ENCODE measurements at places on chromosomes 3 and 15.

DNA sequence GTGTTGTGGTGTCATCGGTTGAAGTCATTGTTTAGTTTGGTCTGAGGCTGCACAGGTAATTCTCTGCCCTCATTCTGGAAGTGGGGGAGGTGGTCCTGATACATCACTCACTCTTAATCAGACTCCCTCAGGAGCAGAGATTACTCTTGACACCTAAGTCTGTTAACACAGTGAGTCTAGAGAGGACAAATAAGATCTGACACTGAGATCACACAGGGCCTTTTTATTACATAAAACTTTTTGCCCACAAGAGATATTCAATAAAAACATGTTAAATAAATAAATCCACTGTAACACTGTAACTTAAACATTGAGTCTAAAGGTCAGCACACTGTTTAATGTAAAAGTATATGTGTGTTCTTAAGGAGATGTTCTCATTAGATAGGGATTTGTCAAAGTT lies 57.1 kb upstream of the MBNL1 start:
- no peak for DNase-seq

DNA sequence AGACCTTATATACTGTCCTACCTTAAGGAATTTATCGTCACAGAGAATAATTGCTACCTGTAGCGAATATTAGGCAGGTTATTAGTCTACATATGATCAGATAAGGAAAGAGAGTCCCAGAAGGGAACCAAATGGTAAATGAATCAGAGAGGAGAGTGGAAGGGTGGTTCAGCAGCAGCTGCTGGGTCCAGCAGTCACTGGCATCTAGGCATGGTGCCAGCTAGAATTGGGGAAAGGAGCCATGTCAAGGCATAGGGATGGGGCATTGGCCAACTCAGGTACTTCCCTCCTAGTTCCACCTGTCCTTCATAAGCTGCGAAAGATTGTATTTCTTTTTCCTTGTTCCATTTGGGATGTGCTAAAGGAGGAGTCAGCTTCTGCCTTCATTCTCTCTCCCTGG lies 23.4 kb downstream of the HACD3 start:
- no peak for DNase-seq

DNA sequence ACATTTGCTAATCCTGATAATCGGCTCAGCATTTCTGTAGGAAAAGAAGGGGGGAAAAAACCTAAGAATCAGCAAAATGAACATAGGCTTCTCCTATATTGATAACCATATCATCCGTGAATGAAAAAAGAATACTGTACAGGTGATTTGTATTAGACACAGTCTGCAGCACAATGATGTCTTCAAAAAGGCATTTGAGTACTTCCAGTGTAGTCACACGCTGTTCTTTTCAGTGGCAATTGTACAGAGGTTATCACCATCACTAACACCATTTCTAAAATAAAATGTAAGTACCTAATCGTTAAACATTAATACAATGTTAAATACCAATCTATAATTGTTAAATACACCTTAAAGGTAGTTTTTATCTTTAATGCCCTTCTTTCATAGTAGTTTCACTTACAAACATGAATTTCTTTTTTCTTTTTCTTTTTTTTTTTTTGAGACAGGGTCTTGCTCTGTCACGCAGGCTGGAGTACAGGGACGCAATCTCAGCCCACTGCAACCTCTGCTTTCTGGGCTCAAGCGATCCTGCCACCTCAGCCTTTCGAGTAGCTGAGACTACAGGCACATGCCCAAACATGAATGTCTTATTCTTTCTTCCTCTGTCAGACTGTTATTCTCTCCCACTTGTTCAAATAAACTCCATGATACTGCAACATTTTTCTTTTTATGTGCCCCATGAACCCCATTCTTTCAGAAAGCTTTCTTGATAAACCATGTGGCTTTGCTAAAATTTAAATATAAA lies 18.4 kb downstream of the GOLGB1 start:
- no peak for DNase-seq

GRCh38 chr3:102398176-102398575 lies 36.6 kb upstream of the ZPLD1 start:
- DNase-seq: no peak

DNA sequence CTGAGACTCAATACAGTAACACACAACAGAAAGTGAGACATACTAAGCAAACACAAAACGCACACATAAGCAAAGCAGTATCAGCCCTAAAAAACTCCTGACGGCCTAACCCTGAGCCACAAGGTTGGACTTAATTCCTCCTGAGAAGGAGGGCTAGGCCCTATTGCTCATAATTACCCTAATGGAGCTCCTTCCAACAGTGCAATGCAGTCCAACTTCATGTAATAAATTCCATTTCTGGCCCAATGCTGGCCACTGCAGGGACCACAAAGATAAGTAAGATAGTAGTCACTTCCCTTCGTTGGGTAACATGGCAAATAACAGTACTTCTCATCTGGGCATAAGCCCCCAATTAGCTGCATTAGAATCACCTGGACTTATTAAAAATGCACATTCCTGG lies 4.2 kb downstream of the VPS39 start:
- DNase-seq: no peak

DNA sequence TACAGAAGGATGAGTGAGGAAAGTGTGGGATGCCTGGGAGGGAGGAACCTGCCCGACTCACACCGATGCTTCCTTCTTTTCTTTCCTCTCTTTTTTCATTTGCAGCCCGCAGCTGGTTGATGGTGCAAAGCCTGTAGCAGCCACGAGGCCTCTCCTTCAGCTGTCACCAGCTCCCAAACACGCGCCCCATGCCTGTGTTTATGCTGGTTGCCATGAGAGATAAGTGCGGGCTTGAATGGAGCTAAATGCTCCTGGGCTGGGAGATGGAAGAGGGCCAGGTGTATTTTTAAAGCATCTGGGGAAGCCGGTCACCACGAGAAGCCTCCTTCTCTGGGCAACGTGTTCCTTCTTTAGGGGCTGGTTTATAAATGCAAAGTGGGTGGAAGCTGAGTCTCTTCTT lies 9.3 kb downstream of the COLQ start:
- DNase-seq: no peak

DNA sequence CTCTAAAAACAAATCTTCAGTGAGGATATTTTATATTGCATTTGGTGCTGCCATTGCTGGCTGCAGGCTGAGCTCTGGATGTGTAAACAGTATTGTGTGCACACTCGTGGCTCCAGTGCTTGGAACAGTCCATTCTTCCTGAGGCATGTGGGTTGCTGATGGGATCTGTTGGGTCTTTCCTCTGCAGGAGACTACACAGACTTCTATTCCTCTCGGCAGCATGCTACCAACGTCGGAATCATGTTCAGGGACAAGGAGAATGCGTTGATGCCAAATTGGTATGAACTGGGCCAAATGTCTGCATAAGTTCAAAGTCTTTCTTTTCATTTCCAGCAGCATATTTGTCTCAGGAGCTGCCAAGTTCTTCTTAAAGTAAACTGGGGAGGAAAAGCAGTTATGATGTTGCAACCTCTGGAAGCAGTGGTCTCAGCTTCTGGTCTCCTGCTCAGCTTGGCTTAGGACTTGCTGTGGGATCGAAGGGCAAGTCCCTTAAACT lies 9.3 kb downstream of the FAH start:
- DNase-seq: no peak

GRCh38 chr3:154210986-154211385 lies 89.8 kb downstream of the ARHGEF26 start:
- no peak for DNase-seq

DNA sequence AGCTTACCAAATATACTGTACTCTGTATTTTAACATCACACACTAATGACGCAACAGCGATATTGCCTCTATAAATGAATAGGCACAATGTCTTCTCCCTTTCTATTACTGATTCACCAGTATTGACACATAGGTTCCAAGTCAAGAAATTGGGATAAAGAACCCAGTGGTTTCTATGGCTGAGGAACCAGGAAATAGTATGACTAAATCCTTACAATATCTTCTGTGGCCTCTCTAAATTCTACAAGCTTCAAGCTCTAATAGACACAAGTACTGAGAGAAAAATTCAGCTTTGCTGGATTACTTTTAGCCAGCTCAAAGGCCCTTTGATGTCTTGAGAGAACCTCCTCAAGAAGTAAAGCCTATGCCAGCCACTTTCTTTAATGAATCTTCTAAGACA lies 162.5 kb downstream of the DPH6 start:
- no peak for DNase-seq

- no peak for DNase-seq
Measured at GRCh38 chr3:169286992-169287391, 376.5 kb downstream of the MECOM start.

DNA sequence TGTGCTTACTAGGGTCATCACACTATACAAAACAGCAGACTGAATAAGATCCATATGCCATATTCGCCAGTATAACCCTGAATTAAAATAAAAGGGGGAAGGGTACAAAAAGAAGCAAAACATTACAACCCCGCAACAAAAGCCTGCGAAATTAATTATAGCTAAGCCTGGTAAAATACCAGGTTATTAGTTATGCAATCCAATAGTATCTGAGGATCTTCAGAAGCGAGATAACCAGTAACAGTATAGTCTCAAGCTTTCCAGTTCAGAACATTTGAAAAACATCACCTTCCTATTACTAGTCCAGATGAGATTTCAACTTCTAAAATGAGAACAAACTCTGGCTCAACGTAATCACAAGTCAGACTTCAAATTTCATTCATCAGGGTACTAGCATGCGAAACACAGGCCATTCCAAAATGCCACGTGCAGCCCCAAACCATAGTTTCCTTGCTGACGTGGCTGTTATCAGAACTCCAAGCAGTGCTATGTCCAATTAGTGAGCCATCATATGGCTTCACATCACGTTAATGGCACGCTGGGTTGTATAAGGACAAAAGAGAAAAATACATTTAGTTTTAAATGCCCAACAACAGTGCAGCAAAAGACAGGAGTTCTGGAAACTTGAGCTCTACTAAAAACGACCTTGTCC lies 1.1 kb downstream of the SSR3 start:
- DNase-seq: no peak

- DNase-seq: no peak
Measured at GRCh38 chr15:77988347-77989295, 88.9 kb downstream of the TBC1D2B start.

DNA sequence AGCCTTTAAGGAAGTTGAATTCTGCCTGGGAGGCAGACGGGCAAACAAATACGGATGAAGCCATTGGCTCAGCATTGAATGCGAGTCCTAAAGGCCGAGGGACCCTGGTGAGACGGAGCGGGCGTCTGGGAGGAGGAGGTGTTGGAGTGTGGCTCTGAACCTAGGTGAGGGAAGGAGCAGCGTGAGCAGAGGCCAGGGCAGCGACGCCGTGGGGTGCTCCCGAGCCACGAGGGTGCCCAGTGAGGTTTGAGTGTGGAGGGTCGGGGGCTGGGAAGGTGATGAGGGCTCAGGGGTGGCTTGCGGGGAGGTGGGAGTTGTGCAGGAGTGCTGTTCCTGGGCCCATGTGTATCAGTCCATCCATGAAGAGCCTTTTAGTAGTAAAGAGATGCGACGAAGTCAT lies 17.0 kb downstream of the CORO2B start:
- DNase-seq: no peak

GRCh38 chr3:190224863-190225692 lies 97.2 kb downstream of the CLDN1 start:
- DNase-seq: no peak

GRCh38 chr3:146469150-146470017 lies at the start of gene PLSCR2:
TSS of gene PLSCR2 (minus strand) at chr3:146469561. CDS start at chr3:146459904, 9,657 bp downstream.
- peak; percentile 49 for DNase-seq

DNA sequence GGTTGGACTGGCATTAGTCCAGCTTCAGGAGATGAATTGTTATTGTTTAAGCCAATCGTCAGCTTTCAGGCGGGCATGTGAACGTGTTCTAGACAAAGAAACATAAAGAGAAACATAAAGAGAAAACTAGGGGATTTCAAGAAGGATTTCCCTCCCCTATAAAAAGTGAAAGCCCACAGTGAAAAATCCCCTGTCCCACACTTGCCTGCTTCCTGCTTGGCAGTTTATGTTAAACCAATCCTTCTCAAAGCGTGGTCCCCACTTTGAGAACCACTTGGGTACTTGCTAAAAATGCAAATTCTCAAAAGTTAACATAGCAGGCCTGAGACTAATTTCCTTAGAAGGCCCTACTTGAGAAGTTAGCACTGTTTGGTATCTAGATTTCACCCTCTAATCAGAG lies 293.0 kb upstream of the SOX14 start:
- DNase-seq: no peak

DNA sequence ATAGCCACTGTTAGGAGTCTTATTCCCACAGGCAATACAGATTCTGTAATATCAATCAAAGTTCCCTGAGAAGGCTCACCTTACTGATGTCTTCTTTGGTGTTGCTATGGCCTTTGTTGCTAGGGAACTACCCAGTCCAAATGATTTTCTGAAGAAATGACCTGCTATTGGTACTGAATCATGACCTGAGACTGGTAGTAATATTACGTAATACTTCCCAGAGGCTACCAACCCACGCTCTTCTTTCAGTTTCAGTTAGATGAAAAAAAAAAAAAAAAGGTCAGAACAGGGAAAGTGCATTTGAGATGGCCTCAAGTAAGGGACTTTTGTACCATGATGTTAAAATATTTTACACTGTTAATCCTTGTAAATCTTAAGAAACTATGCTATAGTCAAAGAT lies 1092.5 kb upstream of the EPHA6 start:
- DNase-seq: no peak

DNA sequence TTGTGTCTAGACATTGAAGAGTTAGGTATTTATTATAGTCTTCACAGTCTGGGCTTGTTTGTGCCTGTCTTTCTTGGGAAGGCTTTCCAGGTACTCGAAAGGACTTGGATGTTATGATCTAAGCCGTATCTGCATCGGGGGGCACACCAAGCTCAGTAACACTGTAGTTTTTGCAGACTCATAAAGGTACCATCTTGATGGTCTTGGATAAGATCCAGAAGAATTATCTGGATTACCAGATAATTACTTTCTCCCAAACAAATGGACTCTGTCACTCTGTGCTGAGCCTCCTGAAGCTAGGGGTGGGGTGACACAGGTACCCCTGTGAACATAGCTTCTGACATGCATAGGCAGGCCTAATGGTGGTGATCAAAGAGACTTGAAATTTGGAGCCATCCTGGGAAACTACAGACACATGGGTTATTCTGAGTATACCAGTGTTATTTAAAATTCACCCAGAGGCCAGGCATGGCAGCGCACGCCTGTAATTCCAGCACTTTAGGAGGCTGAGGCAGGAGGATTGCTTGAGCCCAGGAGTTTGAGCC lies 238.6 kb upstream of the TPM1 start:
- no peak for DNase-seq

GRCh38 chr3:187967993-187968392 lies 186.0 kb upstream of the LPP start:
- no peak for DNase-seq

- DNase-seq: no peak
Measured at GRCh38 chr15:55700876-55701275, 42.1 kb downstream of the PRTG start.

- no peak for DNase-seq
Measured at GRCh38 chr3:183357564-183358079, 70.8 kb downstream of the MCF2L2 start.

- no peak for DNase-seq
Measured at GRCh38 chr3:127151992-127152650, 40.8 kb upstream of the PRR23E start.

- no peak for DNase-seq
Measured at GRCh38 chr15:59873644-59874272, 130.4 kb upstream of the FOXB1 start.

- DNase-seq: no peak
Measured at GRCh38 chr15:86165265-86166211, 85.9 kb downstream of the AGBL1 start.

Data from stimulated activated CD8-positive, alpha-beta memory T cell treated with anti-CD3 and anti-CD28 coated beads, Interleukin-2, amount 100 ng/mL, for 1 hour (primary cell).